ENCODE measurements at places on chromosomes 12 and 14.

GRCh38 chr12:121214855-121215745 is 5.2 kb downstream of the P2RX4 start:
- peak; percentile 50 for DNase-seq

DNA sequence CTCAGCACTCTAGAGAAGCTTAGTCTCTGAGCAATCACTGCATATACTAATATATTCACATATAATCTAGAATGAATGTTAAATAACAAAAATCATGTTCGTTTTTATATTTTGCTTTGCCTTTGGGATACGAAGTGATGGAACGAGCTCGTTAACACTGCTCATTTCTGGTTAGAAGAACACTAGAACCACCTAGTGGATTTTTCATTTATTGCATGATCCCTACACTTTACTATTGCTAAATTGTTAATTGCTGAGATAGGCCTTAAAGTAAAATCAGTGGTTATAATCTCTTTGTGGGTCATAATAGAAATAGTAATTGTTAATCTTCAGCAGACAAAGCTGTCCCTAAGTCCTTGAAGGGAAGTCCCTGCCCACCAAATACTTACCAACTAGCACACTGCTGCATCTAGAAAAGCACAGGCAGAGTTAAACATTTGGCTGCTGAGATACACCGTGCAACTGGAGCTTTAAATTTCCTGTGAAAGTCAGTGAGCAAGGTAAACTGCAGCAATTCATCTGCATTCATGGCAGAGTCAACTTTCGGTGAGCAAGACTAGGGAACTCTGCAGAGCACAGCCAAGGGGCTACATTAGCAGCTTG is 353.7 kb downstream of the APAF1 start:
- peak; percentile 14 for DNase-seq

GRCh38 chr12:49866859-49867569 is 24.1 kb upstream of the BCDIN3D start:
- no peak for DNase-seq

DNA sequence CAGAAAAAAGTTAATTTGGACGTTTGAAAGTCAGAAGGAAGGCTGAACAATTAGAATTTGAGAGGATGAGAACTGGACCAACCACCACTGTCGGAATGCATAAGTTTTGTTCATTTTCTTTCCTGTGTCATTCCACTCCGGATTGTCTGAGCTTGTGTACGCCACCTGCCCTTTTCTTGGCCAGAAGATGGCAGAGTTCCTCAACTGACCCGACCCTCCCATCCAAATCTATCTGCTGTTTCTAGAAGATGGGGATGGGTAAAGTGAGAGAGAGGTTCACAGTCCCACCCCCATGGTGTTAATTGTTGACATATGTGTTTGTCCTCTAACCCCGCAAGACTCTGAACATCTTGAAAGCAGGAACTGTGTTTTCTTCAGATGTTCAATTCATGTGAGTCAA is 388.0 kb downstream of the VRK1 start:
- no peak for DNase-seq

DNA sequence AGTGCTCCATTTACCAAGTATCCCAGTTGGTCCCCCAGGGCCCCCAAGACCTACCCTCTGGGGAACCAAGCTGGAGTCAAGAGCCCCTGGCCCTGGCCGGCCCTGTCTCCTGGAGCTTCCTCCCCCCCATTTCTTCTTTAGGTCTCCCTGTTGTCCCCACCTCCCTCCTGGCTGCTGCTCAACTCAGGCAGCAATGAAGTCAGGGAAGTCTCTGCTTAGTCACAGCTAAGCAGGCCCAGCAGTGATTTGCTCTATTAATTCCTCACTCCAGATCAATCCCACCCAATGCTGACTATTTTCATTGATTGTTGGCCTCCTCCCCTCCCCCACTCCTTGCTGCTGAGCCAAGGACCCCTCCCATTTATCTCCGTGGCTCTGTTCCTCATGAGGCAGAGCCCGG is 28.3 kb downstream of the VSX2 start:
- DNase-seq, result no peak

DNA sequence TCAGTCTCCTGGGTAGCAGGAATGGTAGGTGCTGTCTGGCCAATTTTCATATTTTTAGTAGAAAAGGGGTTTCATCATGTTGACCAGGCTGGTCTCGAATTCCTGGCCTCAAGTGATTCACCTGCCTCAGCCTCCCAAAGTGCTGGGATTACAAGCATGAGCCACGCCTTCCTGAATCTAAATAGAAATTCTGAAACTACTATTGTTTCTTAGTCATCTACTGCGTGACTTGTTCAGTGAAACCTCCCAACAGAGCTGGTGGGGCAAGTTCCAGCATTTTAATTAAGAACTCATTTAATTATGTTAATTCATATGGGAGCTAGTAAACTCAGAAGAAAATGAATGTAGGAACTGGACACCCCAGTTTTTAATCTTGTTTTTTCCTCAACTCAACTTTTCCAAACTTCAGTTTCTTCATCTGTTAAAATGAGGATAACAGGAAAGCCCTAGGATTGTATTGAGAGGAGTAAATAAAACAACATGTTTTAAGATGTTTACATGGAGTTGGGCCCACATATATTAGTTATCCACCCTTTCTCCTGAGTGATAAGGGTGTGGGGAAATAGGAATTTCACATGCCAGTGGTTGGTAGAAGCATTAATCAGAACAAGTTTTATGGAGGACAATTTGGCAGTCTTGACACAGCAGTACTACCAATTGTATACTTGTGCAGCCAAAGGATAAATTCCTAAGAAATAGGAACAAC is 335.8 kb upstream of the E2F7 start:
- DNase-seq, result no peak

GRCh38 chr12:72502546-72502945 is 230.4 kb downstream of the TRHDE start:
- DNase-seq, result no peak

DNA sequence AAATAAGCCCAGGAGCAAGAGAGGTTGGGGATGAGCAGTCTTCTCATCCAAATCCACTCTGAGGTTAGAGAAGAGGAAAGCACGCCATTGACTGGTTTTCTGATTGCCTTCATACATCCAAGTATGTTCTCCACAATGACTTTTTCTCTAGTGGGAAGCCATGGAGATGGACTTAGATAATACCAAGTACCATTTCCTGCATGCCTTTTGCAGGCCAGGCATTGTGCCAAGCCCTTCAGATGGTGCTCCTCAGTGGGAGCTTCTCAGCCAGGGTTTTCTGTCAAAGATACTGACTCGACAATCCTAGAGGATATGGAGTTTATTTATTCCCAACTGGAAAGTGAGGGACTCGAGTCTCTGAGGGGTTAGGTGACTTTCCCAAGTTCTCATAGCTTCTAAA is 218.0 kb downstream of the ZFP36L1 start:
- DNase-seq, result no peak

DNA sequence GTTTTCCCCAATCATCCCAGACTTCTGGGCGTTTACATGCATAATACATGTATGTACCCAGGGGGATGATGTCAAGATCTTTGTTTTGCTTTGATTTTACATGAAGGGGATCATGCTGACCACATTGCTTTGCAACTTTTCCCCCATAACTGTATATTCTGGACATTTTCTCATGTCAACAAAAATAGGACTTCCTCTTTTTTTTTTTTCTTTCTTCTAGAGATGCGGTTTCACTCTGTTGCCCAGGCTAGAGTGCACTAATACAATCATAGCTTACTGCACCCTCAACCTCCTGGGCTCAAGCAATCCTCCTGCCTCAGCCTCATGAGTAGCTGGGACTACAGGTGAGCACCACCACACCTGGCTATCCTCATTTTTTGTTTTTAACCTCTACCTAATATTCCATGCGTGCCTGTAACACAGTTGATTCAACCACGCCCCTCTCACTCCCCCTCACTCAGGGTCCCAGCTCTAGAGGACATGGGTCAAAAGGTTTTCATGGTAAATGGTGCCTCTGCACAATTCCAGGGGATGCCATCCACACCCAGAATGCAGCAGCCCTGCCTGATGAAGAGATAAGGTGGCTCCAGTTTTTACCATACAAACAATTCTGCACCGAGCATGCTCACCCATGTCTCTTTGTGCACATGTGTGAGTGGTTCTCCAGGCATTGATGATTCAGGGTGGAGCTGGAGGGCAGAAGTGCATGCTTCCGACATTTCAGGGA is 32.0 kb upstream of the CIPC start:
- DNase-seq, result no peak

DNA sequence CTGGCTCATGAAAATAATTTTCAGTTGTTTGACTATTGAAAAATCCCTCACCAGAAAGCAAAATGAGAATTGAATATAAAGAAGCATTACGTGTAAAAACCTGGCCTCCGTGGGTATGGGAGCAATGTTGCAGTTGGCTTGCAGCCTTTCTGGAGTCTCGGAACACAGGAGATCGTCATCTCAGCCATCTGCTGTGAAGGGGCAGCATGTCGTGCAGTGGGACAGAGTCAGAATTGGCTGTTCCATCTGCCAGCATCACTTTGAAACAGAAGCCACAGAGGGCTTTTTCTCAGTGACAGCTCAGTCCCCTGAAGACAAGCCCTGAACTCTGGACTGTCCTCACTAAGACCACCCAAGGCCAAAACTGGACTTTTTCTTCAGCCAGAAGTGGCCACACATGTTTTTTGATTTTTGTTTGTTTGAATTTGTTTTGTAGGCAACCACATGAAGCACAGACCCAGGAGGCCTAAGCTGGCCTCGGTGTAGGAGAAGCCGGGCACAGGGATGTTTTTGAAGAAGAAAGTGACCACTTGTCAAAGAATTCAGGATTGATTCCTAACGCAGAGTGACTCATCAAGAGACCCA is 170.8 kb upstream of the DYRK2 start:
- DNase-seq, result no peak

DNA sequence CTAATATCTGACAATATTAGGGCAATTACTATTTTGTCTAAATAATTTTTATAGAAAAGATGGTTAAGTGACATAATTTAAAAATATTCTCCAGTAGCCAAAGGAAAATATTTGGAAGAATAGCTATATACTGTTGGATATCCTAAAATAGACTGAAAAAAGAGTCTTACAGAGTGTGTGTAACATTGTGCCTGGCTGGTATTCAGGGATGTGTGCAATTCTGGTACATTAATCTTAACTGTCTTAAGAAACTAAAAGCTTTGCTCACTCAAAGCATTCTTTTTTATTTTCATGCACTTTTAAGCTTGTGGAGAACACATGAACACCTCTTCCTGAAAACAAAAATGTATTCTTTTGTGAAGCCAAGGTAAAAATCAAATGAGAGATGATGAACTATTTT is 10.1 kb upstream of the NR2C1 start:
- no peak for DNase-seq

GRCh38 chr12:78888568-78888967 is 24.0 kb downstream of the SYT1 start:
- DNase-seq, result no peak

DNA sequence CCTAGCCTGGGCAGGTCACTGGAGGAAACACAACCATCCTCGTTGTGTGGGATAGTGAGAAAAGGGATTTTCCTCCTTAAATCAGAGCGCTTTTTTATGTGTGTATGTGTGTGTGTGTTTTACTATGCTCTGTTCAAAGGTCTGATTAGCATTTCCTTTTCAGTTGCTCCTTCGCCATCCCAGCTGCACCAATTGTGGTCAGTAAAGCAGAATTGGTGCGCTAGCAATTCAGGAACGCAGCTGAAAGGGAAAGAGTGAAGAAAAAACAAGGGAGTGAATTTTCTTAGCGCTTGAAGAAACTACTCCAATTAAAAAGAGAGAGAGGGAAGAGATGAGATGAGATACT is 173.3 kb upstream of the PARP11 start:
- DNase-seq, result no peak

DNA sequence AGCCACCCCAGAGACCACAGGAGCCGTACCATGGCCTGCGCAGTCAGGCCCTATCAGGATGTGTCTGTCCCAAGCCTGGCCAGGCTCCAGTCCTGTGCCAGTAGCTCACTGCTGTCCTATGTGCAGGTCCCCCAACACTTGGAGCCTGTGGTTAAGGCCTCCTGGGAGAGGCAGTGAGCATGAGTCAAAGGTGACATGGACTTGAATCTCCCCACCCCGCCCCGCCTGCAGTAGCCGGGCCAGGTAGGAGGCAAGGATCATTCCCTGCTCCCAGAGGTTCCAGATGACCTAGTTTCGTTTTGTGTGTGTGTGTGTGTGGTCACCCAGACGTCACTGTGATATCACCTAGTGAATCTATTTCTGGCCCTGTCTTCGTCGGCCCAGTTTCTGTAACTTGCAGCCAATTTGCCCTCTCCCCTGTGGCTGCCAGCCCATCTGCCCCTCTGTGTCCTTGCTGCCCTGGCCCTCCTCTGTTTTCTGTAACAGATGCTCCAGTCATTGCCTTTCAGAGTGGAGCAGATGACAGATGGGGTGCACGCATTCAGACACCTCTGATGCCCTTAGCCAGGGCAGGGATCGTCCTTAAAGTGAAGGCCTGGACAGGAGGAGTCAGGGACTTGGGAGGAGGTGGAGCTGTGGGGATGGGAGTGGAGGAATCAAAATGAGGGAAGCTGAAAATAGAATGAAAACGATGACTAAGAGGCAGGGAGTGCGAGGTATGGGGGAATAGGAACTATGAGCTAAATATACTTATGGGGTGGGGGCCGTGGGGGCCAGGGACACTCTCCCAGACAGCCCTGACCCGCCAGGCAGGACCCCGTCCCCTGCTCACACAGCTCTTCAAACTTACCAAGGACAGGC is 37.4 kb downstream of the SLC6A12 start:
- no peak for DNase-seq

- DNase-seq, result no peak
Measured at GRCh38 chr14:94044476-94045091, 18.4 kb downstream of the OTUB2 start.

DNA sequence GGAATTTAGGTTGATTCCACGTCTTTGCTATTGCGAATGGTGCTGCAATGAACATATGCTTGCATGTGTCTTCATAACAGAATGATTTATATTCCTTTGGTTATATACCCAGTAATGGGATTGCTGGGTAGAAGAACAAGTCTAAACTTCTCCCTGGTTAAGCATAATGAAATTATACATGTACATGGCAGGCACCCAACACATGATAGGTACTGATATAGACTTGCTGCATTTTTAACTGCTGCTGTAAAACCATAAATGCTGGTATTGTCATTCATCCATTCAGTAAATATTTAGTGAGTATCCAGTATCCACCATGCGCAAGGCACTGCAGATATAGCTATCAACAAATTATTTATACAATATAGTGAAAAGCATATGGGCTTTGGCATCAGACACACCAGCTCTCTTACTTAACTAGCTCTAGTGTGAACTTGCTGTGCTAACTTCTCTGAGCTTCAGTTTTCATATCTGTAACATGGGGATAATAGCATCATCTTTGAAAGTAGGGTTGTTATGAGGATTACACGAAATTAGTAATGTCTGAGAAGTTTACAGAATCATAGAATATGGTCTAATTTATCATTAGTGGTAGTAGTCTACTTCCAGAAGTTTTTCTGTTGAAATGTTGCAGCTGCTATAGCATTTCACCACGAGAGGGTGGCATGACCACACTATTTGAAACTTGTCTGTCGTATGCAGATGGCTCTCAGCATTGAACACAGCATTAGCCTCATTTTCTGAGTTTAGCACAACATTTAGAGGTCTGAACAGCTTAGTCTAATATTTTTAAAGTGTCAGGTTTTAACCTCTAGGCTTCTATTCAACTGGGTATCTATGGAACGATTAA is 32.0 kb upstream of the SEL1L start:
- DNase-seq, result no peak

- DNase-seq, result no peak
Measured at GRCh38 chr12:64895526-64895925, 71.1 kb downstream of the TBC1D30 start.
